ENCODE measurements at places on chromosomes 16 and 17.

GRCh38 chr16:3503523-3503922 is 2.7 kb downstream of the CLUAP1 start:
- DNase-seq = no peak

DNA sequence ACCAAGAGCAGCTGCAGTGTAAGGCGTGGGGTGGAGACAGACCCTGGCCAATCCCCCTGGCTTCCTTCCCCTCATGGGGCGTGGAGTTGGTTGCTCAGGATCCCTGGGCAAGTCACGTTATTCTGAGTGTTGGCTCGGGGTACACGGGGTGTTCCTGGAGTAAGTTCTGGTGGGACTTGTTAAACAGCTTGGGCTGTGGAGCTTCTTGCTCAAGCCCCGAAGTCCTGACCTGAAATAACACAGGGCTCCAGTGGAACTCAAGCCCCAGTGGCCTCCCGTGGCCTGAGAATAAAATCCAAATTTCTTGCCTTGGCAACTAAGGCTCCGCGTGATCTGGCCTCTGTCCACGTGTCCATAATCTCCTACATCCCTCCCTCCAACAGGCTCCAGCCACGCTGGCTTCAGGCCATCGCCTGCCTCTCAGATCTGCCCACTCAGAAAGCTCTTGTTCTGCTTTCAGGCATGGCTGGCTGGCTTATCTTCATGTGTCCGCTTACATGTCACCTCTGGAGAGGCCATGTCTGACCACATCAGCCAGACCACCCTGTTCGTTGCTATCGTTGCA is 49.3 kb upstream of the BCO1 start:
- DNase-seq = no peak

DNA sequence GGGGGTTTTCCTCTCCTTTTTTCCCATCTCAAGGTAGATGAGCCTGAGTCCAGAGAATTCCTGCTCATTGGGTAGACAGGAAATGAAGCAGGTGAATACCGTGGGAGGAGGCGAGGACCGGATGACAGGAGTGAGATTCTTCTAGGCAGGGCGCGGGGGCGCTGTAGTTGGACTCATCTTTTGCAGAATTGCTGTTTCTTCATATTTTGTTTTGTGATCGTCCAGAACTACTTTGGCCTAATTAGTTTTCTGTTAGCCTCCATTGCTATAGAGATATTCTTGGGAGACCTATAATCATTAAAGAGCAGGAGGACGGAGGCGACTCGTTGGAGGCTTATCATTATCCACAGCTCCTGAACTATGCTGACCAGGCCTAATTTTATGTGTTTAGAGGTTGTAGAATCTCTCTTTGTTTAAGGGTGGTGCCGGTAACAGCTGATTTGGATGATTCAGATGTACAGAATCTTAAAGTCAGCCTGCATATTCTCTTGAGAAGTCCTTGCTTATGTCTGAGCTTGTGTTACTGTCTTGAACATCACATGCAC is 650 bp downstream of the ATP6V0A1 start:
- peak; percentile 65 for DNase-seq

- DNase-seq = no peak
These were observed 702.6 kb upstream of the CDH8 start for GRCh38 chr16:62738666-62739460.

DNA sequence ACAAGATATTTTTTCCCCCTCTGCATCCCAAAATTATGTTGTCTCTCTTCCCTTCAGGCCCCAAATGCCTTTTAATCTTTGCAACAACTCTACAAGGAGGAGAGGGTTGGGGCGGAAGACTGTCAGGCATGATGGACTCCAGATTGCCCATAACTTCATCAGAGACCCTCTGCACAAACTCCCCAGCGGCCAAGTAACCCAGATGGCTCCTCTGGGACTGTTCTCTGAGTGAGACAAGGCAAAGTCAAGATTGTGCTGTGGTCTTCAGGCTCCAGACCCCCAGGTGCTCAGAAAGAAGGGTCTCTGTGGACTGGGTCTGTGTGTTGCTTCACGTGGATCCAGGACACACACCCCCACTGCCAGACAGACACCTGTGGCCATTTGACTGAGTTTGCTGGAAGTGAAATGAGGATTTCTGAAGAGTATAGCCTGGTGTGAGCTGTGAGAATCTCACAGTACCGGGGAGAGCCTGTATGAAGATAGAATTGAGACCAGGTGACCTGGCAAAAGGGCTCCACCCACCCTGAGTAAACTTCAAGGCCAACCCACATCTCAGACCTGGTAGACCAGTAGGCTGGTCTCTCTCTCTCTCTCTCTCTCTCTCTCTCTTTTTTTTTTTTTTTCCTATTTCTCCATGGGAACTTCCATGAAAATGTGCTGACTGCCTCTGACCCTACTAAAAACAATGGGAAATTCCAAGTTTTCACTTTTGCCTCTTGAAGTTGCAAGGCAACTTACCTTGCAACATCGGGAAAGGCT is 354.1 kb downstream of the SOX9 start:
- no peak for DNase-seq

- no peak for DNase-seq
These were observed 3.0 kb downstream of the GFOD2 start for GRCh38 chr16:67716097-67716496.

DNA sequence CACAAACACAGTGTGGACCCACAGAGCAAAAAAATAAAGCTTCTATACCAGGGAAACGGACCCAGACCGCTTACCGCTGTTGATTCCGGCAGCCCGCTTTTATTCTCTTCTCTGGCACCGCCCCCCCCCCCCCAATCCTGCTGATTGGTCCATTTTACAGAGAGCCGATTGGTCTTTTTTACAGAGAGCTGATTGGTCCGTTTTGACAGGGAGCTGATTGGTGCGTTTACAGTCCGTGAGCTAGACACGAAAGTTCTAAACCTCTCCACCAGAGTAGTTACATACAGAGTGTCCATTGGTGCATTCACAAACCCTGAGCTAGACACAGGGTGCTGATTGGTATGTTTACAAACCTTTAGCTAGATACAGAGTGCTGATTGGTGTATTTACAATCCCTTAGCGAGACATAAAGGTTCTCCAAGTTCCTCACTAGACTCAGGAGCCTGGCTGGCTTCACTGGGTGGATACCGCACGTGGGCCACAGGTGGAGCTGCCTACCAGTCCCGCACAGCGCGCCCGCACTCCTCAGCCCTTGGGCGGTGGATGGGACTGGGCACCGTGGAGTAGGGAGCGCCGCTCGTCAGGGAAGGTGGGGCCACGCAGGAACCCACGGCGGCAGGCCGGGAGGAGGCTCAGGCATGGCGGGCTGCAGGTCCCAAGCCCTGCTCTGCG is 92.4 kb downstream of the HAPSTR1 start:
- DNase-seq = no peak

DNA sequence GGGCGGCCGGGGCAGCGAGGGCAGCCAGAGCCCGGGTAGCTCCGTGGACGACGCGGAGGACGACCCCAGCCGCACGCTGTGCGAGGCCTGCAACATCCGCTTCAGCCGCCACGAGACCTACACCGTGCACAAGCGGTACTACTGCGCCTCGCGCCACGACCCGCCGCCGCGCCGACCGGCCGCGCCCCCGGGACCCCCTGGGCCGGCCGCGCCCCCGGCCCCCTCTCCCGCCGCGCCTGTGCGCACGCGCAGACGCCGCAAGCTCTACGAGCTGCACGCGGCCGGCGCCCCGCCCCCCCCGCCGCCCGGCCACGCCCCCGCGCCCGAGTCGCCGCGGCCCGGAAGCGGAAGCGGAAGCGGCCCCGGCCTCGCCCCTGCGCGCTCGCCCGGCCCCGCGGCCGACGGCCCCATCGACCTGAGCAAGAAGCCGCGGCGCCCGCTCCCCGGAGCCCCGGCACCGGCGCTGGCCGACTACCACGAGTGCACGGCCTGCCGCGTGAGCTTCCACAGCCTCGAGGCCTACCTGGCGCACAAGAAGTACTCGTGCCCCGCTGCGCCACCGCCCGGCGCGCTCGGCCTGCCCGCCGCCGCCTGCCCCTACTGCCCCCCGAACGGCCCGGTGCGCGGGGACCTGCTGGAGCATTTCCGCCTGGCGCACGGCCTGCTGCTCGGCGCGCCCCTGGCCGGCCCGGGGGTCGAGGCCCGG is 36.1 kb upstream of the ZC3H18 start:
- peak; percentile 80 for DNase-seq

DNA sequence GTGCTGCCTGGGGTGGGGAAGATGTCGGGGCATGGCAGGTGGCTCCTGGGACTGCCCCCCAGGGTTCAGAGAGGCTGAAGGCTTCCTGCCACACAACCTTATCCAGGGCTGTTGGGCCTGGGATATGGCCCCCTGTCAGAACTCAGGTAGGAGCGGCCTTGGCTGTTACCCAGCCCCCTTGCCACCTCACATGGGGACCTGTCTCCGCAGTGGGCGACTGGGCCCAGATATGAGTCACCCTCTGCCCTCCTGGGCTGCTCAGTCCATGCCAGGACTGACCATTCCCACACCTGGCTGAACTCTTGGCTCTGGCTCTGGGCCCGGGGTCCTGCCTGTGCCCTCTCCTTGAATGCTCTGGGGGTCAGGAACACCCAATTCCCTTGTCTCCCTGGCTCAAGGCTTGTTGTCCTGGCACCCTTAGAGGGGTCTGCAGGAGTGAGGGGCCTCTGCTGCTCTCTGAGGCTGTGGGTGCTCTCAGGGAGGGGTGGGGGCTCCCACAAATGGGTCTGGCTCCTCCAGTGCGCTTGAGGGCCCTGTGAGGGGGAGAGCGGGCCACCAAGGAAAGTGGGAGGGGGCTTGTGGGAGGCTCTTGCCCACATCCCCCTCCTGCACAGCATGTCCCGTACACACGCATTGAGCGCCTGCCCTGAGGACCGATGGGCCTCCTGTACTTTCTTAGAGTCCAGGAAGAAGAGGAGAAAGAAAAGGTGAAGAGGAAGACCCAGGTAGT is 36.0 kb downstream of the LGALS9 start:
- no peak for DNase-seq

- DNase-seq = no peak
These were observed 24.0 kb downstream of the MXRA7 start for GRCh38 chr17:76686538-76687297.

GRCh38 chr17:40316571-40317344 is 7.8 kb downstream of the RARA start:
- peak; percentile 79 for DNase-seq

All from ACHN (cell line).